Gastrocnemius medialis (tissue), 4 donors: ENCODE measurements at places on chromosomes 12 and 14. TPM values are rescaled to one million over a fixed set of nuclear protein-coding genes. Genes with fewer than 3 reads are reported as not detected.

- no peaks in the 10 kb centered on the region for H3K4me1 ChIP-seq
- no peak overlapping the region for H3K4me3 ChIP-seq
- H3K27me3 ChIP-seq, result no peaks in the 10 kb centered on the region
- H3K27ac ChIP-seq, result no peak overlapping the region
- no peak for DNase-seq
Observed at GRCh38 chr12:22733756-22734155, 108.8 kb downstream of the ETNK1 start.

DNA sequence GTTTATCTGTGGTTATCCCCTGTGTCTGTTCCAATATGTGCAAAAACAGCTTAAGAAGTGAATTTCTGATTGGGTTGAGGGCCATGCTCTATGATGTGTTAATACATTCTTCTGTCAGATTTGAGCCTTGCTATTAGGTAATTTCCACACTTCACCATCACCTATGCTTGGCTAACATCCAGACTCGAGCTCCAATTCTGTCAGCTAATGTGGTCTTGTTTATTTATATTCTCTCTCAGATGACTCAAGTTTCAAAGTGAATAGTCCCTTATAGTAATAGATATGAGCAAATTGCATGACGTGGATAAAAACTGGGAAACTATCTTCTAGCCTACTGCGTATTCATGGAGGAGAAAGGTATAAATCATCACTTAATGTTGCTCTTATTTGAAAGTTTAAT lies 451.3 kb downstream of the SNAPC1 start:
- no peaks in the 10 kb centered on the region for H3K27me3 ChIP-seq
- no peaks in the 10 kb centered on the region for H3K4me1 ChIP-seq
- H3K36me3 ChIP-seq, result no peaks in the 10 kb centered on the region
- no peak overlapping the region for H3K4me3 ChIP-seq

DNA sequence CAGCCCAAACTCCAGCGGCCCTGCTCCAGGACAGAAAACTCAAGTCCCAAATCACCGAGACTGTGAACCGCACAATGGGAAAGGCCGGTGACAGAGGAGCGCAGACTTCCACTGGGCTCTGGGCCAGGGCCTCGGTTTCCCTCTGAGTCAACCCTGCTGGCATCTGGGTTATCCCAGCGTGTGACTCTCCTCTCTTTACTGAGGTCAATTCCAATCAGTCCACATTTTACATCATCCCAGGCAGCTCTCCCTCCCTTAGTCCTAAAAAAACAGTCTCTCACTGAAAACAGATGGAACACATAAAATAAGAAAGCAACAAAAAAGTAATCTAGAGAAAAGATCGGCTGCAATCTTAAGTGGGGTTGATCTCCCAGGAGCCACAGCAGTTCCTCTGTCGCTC lies 36.9 kb downstream of the ITPK1 start:
- H3K27me3 ChIP-seq, result no peaks in the 10 kb centered on the region
- H3K4me1 ChIP-seq, result peaks cover 14% of the 10 kb centered on the region
- DNase-seq, result no peak
- no peak overlapping the region for H3K4me3 ChIP-seq

DNA sequence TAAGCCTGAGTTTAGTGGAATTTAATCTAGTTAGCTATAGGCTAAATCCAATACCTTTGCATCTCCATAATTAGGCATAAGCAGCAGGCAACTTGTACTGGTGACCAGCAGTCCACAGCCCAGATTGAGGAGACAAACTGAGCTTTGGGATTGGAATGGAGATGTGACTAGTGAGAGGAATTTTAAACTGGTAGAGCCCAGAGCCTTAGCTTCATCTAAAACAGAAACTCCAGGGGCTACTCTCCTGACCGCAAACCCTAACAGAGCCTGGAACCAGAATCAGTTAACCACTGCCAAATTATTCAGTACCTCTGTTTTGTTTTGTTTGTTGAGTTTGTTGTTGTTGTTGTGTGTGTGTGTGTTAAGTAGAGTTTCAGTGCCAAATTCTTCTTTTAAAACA lies 53.2 kb downstream of the TSPAN19 start:
- no peaks in the 10 kb centered on the region for H3K27me3 ChIP-seq
- no peaks in the 10 kb centered on the region for H3K4me1 ChIP-seq
- no peak for DNase-seq
- H3K27ac ChIP-seq, result no peak overlapping the region

GRCh38 chr12:98767248-98767647 lies 122.2 kb downstream of the APAF1 start:
- H3K4me1 ChIP-seq, result no peaks in the 10 kb centered on the region
- no peak overlapping the region for H3K4me3 ChIP-seq
- DNase-seq, result no peak

- DNase-seq, result no peak
- no peaks in the 10 kb centered on the region for H3K27me3 ChIP-seq
- no peaks in the 10 kb centered on the region for H3K36me3 ChIP-seq
- H3K4me1 ChIP-seq, result no peaks in the 10 kb centered on the region
- no peak overlapping the region for H3K27ac ChIP-seq
- H3K4me3 ChIP-seq, result no peak overlapping the region
Observed at GRCh38 chr14:54229136-54229535, 167.7 kb upstream of the CDKN3 start.

DNA sequence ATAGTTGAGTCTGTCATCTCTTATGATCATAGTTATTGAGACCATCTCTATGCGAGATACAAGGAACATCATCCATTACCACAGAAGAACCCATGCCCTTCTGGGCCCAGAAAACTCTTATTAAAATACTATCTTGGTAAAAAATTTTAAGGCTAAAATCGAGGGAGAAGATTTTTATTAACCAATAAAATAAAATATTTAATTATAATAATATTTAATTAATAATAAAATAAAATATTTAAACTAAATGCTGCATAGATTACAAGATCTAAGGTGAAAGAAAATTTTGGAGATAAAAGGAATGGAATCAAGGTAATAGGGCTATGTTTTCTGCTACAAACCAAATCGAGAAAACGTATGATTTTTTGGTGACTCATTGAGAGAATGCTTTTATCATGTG lies 540.2 kb downstream of the KCNH5 start:
- H3K4me3 ChIP-seq, result no peak overlapping the region
- H3K27me3 ChIP-seq, result no peaks in the 10 kb centered on the region
- H3K27ac ChIP-seq, result no peak overlapping the region
- H3K4me1 ChIP-seq, result no peaks in the 10 kb centered on the region

GRCh38 chr12:71636704-71637115 lies 26.9 kb downstream of the ZFC3H1 start:
- no peaks in the 10 kb centered on the region for H3K27me3 ChIP-seq
- no peak overlapping the region for H3K27ac ChIP-seq
- no peak for DNase-seq
- no peak overlapping the region for H3K4me3 ChIP-seq
- H3K36me3 ChIP-seq, result peaks cover 3% of the 10 kb centered on the region

DNA sequence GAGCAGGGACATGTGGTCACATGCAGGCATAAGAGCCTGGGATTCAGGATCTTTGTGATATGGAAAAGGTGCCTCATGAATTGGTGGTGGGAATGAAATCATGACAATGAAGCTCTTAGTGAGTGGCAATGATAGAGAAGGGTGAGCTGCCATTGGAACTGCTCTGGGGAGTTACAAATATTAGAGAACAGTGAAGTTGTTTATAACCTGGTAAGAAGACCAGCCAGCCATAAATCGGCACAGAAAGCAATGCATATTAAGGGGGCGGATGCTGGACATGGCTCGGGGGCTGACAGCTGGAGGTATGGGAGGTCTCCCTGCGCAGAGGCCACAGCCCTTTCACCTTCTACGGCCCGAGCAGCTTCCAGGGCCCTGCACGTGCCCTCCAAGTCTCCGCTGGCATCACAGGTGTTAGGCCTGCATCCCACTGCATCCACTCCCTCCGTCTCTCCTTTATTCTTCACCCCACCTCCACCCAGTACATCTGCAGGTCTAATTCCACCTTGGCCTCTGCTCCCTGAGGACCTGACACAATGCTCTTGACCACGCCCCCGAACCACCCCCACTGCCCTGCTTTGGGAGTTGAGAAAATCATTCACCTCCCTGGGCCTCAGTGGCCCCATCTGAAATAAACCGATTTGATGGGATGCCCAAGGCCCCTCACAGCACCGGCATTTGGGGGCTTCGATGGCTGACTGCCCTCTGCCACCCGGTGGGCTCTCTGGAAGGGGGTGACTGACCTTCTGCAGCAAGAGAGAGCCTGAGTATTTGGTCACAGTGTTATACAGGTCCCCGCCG lies 4.1 kb downstream of the CACNA2D4 start:
- no peak overlapping the region for H3K27ac ChIP-seq
- no peak for DNase-seq
- H3K36me3 ChIP-seq, result no peaks in the 10 kb centered on the region
- peaks cover 14% of the 10 kb centered on the region for H3K4me1 ChIP-seq
- no peak overlapping the region for H3K4me3 ChIP-seq
- H3K27me3 ChIP-seq, result no peaks in the 10 kb centered on the region

- H3K4me3 ChIP-seq, result no peak overlapping the region
- H3K4me1 ChIP-seq, result no peaks in the 10 kb centered on the region
- no peak for DNase-seq
- H3K27ac ChIP-seq, result no peak overlapping the region
- no peaks in the 10 kb centered on the region for H3K27me3 ChIP-seq
Observed at GRCh38 chr12:104242546-104243206, 27.1 kb downstream of the TXNRD1 start.

DNA sequence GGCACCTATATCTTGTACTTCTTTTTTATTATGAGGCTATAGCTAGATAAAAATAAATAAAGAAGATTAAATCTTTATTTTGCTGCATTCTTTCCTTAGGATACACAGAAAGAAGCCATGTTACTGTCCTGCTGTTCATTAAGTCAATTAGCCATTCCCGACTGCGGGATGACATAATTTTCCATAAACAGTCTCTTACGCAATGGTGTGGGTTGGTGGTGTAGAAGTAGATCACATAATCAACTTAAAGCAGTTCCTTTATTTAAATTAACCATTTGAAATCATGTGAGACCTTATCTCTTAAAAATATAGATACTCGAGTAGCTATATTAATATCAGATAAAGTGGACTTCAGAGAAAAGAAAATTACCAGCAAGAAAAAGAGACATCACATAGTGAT lies 40.2 kb downstream of the TAOK3 start:
- H3K27ac ChIP-seq, result no peak overlapping the region
- no peak for DNase-seq
- no peaks in the 10 kb centered on the region for H3K36me3 ChIP-seq
- no peaks in the 10 kb centered on the region for H3K27me3 ChIP-seq
- peaks cover 20% of the 10 kb centered on the region for H3K4me1 ChIP-seq

GRCh38 chr14:29745863-29746262 lies 181.8 kb downstream of the PRKD1 start:
- peak overlapping the region; percentile 7 for H3K27ac ChIP-seq
- no peaks in the 10 kb centered on the region for H3K36me3 ChIP-seq
- no peak for DNase-seq
- H3K27me3 ChIP-seq, result no peaks in the 10 kb centered on the region
- H3K4me1 ChIP-seq, result peaks cover 39% of the 10 kb centered on the region

DNA sequence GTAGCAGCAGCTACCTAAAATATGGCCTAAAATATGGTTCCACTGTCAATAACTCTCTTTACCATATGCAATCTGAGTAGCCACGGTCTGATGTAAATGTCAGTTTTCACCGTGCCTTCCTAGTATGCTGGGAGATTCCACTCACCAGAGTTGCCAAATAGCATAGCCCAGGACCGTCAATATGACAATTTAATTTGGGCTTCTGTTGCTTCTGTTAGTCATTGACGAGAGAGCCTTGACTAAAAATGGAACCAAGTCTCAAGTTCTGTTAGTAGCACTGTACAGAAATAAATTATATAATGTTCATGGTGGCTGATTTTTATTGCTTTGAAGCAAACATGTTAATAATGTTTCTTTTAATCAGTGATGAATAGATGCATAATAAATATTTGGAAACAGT lies 348.4 kb downstream of the BCAT1 start:
- no peak overlapping the region for H3K4me3 ChIP-seq
- H3K4me1 ChIP-seq, result no peaks in the 10 kb centered on the region
- no peaks in the 10 kb centered on the region for H3K36me3 ChIP-seq
- H3K27ac ChIP-seq, result no peak overlapping the region
- no peaks in the 10 kb centered on the region for H3K27me3 ChIP-seq

GRCh38 chr12:65670775-65671174 lies 153.5 kb upstream of the HMGA2 start:
- H3K4me3 ChIP-seq, result no peak overlapping the region
- H3K27me3 ChIP-seq, result peaks cover 6% of the 10 kb centered on the region
- no peak overlapping the region for H3K27ac ChIP-seq
- no peak for DNase-seq
- no peaks in the 10 kb centered on the region for H3K36me3 ChIP-seq
- H3K4me1 ChIP-seq, result no peaks in the 10 kb centered on the region

- no peak for DNase-seq
- H3K27me3 ChIP-seq, result peaks cover 5% of the 10 kb centered on the region
- H3K4me3 ChIP-seq, result no peak overlapping the region
- H3K27ac ChIP-seq, result no peak overlapping the region
Observed at GRCh38 chr12:52238207-52238840, 5.3 kb downstream of the KRT7 start.

GRCh38 chr12:108094056-108094649 lies 34.9 kb upstream of the WSCD2 start:
- no peak overlapping the region for H3K4me3 ChIP-seq
- DNase-seq, result no peak
- H3K27me3 ChIP-seq, result no peaks in the 10 kb centered on the region
- H3K36me3 ChIP-seq, result no peaks in the 10 kb centered on the region
- H3K27ac ChIP-seq, result no peak overlapping the region
- H3K4me1 ChIP-seq, result no peaks in the 10 kb centered on the region

- no peaks in the 10 kb centered on the region for H3K27me3 ChIP-seq
- H3K4me3 ChIP-seq, result no peak overlapping the region
- H3K27ac ChIP-seq, result no peak overlapping the region
- peaks cover 13% of the 10 kb centered on the region for H3K4me1 ChIP-seq
Observed at GRCh38 chr12:13049816-13050215, 5.6 kb downstream of the FAM234B start.

DNA sequence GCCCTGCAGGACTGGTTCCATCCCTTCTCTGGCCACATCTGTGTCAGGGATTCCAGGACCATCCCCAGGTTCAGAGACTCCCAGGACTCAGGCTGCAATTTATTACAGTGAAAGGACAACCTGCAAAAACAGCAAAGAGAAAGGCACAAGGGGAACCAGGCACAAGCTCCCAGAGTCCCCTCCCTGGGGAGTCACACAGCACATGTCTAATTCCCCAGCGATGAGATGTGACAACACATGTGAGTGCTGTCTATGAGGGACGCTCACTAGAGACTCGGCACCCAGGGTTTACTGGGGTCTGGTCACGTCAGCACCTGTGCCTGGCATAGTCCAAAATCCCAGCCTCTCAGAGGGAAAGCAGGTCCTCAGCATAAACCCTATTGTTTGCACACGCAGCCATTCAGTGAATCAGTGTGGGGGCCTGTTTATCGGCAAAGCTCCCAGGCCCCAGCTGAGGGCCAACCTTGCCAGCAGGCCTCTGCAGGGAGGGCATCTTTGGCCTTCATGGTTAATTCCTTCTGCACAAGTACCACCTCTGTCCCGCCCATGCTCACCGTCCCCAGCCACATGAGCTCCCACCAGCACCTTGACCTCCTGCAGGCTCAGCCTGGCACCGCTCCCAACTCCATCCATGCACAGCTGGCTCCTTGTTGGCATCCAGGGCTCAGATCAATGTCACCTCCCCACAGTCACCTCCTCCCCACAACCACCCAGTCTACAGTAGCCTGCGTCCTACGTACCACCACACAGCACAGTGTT lies 198.9 kb upstream of the SFSWAP start:
- H3K27me3 ChIP-seq, result no peaks in the 10 kb centered on the region
- no peak for DNase-seq
- H3K36me3 ChIP-seq, result no peaks in the 10 kb centered on the region
- H3K27ac ChIP-seq, result no peak overlapping the region

ZBTB1 gene
- 36.9 TPM for total RNA-seq

CLEC6A gene
- total RNA-seq, result not detected

TSHR gene
- total RNA-seq, result not detected

KRT74 gene
- total RNA-seq, result not detected
